ENCODE measurements at places on chromosomes 7 and 10. TPM values are rescaled to one million over a fixed set of nuclear protein-coding genes. Genes with fewer than 3 reads are reported as not detected.
A peak's percentile ranks its signal among the peaks of the same experiment; 100 is the strongest.

TMEM184A gene
- total RNA-seq, result 0.21 TPM

ABCB1 gene
- 1.0 TPM for total RNA-seq

C10orf67 gene
- total RNA-seq, result not detected

DNA sequence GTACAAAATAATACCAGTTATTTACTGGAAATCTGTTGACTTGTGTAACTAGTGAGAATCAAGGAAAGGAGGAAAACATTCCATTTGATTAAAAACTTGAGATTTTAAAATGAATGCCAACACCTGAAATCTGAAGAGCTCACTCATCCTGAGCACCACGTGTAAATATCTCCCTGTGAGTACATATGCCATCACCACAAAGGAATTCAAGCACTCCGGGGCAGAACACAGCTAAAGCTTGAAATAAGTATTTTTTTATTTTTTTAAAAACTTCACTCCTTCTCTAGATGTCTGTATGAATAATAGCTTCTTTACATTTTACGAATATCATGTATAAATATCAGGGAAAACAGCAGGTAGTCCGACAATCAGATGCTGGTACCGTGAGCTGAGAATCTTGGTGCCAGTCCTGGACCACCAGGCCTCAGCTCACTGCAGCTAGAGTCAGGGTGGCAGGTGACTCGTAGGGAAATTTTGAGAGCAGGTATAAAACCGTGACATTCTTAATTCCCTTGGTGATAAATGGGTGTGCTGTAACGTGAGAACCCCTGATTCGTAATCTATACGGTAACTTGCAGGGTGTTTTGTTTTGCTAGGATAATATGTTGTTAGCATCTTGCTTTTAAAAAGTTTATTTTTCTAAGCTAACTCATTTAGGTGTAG lies 12.7 kb downstream of the LMTK2 start:
- H3K27me3 ChIP-seq, result peaks cover 8% of the 10 kb centered on the region
- no peak for DNase-seq
- peak overlapping the region; percentile 53 for H3K27ac ChIP-seq

DNA sequence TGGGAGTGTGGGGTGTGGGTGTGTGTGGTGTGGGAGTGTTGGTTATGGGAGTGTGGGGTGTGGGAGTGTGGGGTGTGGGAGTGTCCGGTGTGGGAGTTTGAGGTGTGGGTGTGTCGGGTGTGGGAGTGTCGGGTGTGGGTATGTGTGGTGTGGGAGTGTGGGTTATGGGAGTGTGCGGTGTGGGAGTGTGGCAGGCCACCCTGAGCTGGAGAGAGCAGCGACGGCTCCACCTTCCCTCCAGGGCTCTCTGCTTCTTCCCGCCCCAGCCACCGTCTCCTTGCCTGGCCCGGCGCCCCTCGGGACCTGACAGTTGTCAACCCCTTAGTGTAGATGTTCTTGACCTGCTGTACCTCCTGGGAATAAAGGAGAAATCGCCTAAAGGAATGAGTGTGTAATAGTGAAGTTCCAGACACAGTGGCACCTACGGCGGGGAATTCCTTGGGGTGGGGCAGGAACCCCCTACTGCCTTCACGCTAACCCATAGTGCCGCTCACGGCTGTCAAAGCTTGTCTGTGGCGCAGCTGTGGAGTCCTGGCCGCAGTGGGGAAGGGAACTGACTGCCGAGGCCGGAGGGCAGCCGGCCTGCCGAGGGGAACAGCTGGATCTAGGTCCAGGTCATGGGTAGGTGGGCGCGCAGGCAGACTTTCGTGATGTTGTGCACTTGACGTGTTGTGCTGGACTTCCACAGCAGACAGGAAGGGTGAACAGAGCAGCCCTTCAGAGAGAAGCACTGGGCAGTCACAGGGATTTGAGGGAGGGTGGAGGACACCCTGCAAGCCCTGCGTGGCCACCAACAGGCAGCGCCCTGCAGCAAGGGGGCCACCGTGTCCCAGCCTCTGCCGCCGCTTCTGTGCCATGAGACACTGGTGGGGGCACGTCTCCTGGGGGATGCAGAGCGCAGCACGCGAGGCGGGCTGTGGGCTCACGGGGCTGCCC lies 49.0 kb upstream of the EN2 start:
- H3K4me3 ChIP-seq, result no peak overlapping the region
- no peaks in the 10 kb centered on the region for H3K36me3 ChIP-seq
- no peak for DNase-seq
- no peaks in the 10 kb centered on the region for H3K4me1 ChIP-seq
- H3K27me3 ChIP-seq, result peaks cover 19% of the 10 kb centered on the region

GRCh38 chr10:3825862-3826351 lies 40.9 kb upstream of the KLF6 start:
- no peak for DNase-seq
- no peak overlapping the region for H3K4me3 ChIP-seq
- no peak overlapping the region for H3K27ac ChIP-seq
- H3K36me3 ChIP-seq, result no peaks in the 10 kb centered on the region
